ENCODE measurements at places on chromosomes 6 and 20.
A peak's percentile ranks its signal among the peaks of the same experiment; 100 is the strongest.

- DNase-seq: no peak
Measured at GRCh38 chr6:167087857-167088354, 35.0 kb upstream of the CCR6 start.

DNA sequence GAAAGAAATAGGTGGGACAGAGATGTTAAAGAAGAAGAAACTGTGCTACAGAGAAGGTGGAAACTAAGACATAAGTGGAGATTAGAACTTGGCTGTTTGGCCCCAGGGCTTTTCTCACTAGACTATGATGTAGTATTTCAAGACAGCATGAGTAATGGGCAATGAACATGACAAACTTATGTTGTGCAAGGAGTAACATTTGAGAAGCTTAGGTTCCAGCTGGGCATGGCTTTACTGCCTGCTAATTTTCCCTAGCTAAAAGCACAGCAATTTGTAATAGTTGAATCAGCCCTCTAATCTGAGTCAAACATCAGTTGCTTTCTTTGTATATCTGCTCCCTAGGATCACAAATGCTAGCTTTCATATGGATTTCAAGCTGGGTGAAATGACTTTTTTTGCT is 294.3 kb upstream of the BMP2 start:
- no peak for DNase-seq

GRCh38 chr6:129492260-129492659 is 217.7 kb downstream of the ARHGAP18 start:
- DNase-seq: no peak

- DNase-seq: no peak
Measured at GRCh38 chr6:54899986-54900385, 53.4 kb downstream of the FAM83B start.

GRCh38 chr6:145544514-145544913 is 190.8 kb downstream of the EPM2A start:
- DNase-seq: no peak

GRCh38 chr20:46998477-46999240 is 104.0 kb downstream of the EYA2 start:
- no peak for DNase-seq

DNA sequence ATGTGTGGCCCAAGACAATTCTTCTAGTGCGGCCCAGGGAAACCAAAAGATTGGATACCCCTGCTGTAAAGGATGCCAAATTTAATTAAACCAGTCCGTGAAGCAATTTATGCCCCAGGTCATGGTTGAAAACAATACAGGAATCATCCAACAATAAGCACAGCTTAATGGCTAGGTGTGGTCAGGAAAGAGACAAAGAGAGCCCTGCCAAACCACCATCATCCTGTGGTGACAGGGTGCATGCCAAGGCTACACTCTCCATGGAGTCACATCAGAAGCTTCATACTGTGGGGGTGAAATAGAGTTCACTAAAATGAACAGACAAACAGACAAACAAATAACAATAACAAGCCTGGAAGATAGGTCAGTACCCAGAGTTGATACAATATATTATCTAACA is 62.7 kb downstream of the DZANK1 start:
- DNase-seq: no peak

- peak; percentile 61 for DNase-seq
Measured at GRCh38 chr20:37901654-37902503, 1.0 kb upstream of the VSTM2L start.

- no peak for DNase-seq
Measured at GRCh38 chr6:123655521-123656306, 19.0 kb upstream of the TRDN start.

GRCh38 chr20:8515810-8516435 is 383.9 kb downstream of the PLCB1 start:
- DNase-seq: no peak

GRCh38 chr6:167665698-167666330 is 160.9 kb upstream of the AFDN start:
- DNase-seq: no peak

Data from activated naive CD4-positive, alpha-beta T cell treated with anti-CD3 and anti-CD28 coated beads for 36 hours (primary cell).